ENCODE measurements at places on chromosomes 7 and 10.

GRCh38 chr10:71745664-71746250 lies 26.2 kb upstream of the C10orf105 start:
- peak; percentile 77 for DNase-seq

DNA sequence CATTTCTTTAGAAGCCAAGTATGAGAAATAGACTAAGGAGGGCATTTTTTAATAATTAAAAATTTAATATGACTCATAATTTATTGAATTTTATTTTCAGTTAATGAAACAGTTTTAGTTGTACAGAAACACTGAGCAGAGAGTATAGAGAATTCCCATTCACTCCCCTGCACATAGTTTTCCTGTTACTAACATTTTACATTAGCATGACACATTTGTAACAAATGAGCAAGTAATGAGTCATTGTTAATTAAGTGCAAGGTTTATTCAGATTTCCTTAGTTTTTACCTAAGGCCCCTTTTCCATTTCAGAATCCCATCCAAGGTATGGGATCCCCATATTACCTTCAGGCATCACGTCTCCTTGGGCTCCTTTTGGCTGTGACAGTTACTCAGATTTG lies 271.5 kb upstream of the FZD8 start:
- no peak for DNase-seq

GRCh38 chr10:5442065-5442989 lies 30.0 kb downstream of the NET1 start:
- peak; percentile 75 for DNase-seq

DNA sequence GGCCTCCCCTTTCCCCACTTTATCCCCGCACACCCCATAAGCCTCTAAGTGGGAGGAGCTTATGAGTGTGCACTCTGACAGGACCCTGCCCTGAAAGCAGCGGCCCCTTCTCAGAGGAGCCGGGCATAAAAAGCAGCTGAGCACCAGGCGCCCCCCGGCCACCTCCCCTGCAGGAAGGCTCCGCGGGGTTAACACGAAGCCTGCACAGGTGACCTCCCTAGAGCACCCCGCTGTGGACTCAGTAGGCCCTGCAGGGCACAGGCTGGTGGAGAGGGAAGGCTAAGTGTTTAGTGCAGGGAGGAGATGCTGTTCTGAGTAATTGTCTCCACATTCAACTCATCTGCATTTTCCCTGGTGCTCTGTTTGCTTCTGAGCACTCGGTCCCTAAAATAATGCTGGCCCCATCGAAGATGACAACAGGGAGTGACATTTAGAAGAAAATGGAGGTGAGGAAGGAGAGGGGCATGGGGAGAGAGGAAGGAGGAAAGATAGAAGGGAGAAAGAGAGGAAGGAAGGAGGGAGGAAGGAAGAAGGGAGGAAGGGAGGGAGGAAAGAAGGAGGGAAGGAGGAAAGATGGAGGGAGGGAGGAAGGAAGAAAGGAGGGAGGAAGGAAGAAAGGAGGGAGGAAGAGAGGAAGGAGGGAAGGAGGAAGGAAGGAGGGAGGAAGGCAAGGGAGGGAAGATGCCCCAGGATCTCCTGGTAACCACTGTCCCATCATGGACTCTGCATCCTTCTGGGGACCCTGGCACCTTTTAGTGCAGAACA lies 25.4 kb upstream of the CNPY1 start:
- no peak for DNase-seq
